T-helper 17 cell (primary cell): ENCODE measurements at places on chromosomes 12 and 14.

DNA sequence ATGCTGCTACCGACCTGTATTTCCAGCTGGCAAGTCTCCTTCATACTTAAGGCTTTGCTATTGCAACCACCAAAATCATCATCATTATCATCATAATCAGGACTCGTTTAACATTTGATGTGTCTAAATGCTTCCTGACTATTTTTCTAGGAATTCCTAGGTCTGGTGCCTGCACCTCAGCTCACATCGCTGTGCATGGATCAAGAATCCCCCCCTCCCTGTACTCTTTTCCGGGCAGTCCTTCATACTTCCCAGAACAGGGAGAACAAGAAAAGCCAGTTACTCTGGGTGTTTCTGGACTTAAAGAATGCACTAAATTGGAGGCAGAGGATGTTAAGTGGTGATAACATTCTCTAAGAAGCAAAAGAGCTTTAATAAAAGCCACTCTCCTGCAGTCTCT, 9.4 kb downstream of the ERP27 start:
- DNase-seq: no peak

DNA sequence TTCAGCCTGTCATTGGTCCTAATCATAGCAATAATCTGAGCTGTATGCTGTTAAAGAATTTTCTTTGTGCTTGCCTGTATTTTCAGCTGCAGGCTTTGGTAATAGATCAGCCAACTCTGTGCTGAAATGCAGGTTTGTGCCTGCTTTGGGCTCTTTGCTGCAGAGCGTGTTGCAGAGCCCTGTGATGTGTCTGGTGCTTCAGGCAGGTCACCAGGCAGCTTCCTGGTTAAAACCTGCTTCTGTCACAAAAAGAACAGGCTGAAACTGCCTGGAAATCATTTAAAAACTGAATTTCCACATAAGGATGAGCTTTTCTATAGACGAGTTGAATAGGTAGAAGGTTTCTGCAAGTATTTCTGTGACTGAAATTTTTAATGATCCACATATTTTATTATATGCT, 3.1 kb downstream of the DIP2B start:
- DNase-seq: no peak

DNA sequence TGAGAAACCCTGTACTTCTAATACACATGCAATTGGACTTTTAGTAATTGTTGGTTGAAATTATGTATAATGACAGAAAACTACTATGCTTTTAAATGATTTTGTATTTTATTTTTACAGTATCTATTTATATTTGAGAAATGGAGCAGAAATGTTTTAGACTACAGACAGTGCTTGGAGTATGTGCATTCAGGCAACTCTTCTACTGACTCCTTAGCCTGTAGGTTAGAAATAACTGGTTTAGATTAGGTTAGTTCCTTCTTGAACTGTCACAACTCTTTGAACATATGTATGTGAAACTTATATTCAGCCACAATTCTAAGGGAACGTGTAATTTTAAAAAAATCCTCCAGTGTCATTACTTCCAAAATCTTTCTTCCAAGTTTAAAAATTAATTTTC, 1.7 kb downstream of the FGFR1OP2 start:
- no peak for DNase-seq

DNA sequence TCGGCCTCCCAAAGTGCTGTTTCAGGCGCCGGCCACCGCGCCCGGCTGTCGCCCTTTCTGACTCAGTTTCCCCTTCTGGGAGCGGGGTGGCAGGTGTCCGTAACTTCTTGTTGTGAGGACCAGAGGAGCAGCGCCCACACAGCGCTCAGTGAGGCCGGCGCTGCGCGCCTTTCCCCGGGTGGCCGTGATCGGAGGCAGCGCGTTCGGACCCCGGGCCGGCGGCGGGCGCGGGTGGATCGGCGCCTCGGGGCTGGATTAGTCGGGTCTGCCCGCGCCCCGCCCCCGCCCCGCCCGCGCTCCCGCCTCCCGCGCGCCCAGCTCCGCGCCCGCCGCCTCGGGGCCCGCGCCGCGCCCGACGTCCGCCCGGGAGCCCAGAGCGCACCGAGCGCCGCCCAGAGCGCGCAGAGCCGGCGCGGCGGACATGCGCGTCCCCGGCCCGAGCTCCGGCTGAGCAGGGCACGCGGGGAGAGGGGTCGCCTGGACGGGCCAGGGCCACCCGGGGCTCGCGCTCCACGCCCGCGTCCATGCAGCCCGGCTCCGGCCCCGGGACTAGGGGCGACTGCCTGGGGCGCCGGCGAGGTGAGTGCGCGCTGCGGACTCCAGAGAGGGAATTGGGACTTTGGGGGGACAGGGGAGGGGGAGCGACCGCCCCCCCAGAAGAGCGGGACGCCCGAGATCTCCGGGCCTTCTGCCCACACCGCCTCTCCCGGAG, 50.6 kb downstream of the LRCOL1 start:
- DNase-seq: no peak

- no peak for DNase-seq
These were observed 73.4 kb downstream of the GAS2L3 start for GRCh38 chr12:100646896-100647295.

DNA sequence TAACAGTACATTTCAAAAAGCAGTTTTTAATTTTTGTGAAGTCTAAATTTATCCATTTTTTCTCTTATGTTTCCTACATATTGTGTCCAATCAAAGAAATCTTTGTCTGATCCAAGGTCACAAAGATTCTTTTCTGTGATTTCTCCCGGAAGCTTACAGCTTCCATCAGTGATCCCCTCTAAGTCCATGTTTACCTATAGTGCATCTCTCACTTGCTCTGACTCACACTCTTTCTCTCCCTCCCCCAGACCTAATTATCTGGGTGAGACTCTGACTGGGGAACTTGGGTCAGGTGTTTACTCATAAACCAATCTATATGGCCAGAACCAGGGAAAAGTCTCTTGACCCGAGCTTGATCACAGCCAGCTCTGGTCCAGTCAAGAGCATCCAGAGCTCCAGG, 224.4 kb downstream of the SPTSSA start:
- no peak for DNase-seq

DNA sequence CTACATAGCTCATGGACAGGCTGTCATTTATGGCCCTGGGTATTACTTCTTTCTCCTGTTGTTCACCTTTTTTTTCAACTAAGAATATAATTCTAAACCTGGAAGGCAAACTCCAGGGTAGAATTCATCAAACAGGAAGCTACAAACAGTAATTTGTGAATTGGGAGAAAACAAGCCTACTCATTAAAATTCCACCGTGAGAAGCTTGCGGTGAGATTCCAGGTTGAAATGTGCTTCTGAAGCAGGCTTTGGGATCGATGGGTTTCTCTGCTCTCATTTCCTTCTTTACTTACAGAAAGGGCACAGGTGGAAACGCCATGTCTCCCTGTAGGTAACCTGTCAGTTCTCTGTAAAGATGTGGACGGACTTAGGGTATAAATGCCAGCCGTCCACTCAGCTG, 257.5 kb downstream of the TMEM132C start:
- no peak for DNase-seq

- DNase-seq: no peak
These were observed 5.0 kb downstream of the HNRNPC start for GRCh38 chr14:21264025-21264801.

DNA sequence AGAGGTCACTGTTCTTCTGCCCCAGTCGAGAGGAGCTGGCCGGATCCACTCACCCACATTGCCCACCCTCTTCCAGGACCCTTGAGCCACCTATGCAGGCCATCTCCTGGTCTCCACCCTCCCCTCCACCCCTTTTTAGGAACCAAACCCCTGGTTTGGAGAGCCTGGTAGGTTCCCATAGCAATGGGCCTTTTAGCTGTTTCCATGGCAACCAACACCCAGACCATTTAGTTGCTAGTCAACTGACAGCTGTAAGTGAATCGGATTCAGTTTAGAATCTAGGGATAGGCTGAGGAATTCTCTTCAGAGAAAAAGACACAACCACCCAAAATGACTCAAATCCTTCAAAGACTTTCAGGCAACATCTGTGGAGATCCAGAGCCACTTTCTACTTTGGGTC, 16.5 kb downstream of the NPC2 start:
- no peak for DNase-seq

- no peak for DNase-seq
These were observed 804.5 kb downstream of the NRXN3 start for GRCh38 chr14:78974691-78975090.

GRCh38 chr14:68475802-68476201, 317.1 kb downstream of the ZFP36L1 start:
- no peak for DNase-seq

- DNase-seq: no peak
These were observed 2.6 kb upstream of the SOX5 start for GRCh38 chr12:23952071-23952470.

GRCh38 chr12:48447755-48448154, 24.6 kb upstream of the ANP32D start:
- no peak for DNase-seq

DNA sequence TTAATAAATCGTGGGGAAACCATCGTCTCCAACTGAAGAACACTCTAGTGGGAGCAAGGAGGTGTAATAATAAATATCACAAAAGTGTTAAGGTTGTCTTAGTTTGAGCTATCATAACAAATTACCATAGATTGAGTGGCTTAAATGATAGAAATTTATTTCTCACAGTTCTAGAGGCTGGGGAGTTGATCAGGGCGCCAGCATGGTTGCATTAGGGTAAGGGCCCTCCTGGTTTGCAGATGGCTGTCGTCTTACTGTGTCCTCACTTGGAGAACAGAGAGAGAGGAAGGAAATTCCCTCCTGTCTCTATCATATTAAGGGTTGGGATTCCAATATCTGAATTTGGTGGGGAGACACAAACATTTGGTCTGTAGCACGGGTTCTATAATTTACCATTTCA, 33.0 kb downstream of the MRPS35 start:
- DNase-seq: no peak

- no peak for DNase-seq
These were observed 7.9 kb downstream of the TMEM253 start for GRCh38 chr14:21108791-21109190.

GRCh38 chr14:70514168-70515069, 20.4 kb downstream of the ADAM20 start:
- DNase-seq: no peak

- no peak for DNase-seq
These were observed 51.5 kb downstream of the HECTD4 start for GRCh38 chr12:112330706-112331105.
